ENCODE measurements at places on chromosomes 12 and 14. TPM values are rescaled to one million over a fixed set of nuclear protein-coding genes. Genes with fewer than 3 reads are reported as not detected.

SMIM10L1 gene
- 6.2 TPM for total RNA-seq

OVCH1 gene
- total RNA-seq: not detected

VRTN gene
- total RNA-seq: not detected

GLS2 gene
- 2.2 TPM for total RNA-seq

ACOT6 gene
- total RNA-seq: not detected

CRIP1 gene
- 15.2 TPM for total RNA-seq

RPS6KL1 gene
- total RNA-seq: 4.6 TPM

SYNDIG1L gene
- not detected for total RNA-seq

TMPRSS12 gene
- not detected for total RNA-seq

RDH16 gene
- total RNA-seq: not detected
